NCI-H345 (cell line): ENCODE measurements at places on chromosomes 1 and 21.

DNA sequence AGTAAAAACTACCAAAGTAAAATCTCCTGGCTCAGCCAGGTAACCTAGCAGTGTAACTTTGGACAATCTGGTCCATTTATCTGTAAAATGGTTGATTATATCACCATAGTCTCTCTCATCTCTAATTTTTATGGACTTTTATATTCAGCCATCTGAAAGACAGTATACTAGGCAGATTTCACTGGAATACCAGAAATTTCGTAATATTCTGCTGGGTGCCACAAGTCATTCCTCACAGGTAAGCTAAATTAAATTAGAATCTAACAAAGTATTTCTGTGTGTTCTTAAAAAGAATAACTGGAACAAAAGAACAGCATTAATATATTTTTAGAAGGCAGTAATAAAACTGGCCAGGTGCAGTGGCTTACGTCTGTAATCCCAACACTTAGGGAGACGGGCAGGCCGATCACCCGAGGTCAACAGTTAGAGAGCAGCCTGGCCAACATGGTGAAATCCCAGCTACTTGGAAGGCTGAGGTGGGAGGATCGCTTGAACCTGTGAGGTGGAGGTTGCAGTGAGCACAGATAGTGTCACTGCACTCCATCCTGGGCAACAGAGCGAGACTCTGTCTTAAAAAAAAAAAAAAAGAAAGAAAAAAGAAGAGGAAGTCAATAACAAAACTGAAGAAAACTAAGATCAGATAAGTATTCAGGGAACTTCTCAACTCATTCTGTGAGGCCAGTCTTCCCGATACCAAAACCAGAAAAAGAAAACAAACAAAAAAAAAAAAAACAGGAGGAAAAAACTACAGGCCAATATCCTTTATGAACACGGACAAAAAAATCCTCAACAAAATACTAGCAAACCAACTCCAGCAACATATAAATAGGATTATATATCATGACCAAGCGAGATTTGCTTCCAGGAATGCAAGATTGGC lies 35.9 kb downstream of the PIK3R3 start:
- DNase-seq: no peak

DNA sequence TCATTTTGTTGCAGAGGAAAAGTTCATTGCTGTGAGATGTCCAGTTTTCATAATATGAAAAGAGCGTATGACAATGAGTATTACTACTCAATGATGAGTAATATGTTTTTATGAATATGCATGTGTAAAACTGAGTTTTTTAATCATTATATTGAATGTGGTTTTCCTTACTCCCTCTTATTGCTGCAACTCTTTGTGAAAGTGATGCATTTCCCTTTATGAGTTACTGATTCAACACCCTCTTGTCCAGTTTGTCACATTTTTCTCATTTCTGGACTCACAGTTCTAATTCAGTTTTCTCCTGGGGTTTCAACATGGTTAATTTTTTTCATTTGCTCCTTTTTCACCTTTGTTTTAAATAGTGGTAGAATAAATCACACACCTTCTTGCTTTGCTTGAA lies 35.2 kb upstream of the KCNJ15 start:
- DNase-seq: no peak

- DNase-seq: peak; percentile 77
Observed at GRCh38 chr1:108560874-108561459, 1.1 kb downstream of the EEIG2 start.

DNA sequence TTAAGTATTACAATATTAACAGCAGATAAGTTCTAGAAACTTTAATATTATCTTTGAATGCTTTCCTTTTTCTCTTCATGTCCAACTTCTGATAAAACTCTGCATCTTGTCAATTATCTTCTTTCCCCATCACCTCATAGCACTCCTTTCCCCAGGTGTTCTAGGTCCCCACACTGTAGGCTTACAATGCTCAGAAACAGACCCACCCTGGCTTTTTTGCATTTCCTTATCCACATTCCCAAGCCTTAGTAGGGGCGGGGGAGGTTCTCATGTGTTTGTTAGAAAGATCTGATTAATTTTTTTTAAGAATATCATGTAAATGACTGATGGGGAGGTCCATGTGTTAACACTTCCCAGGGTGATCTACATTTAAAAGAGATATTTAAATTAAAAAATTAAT lies 63.9 kb downstream of the PLPPR4 start:
- no peak for DNase-seq

GRCh38 chr1:25199819-25200620 lies 32.3 kb downstream of the SYF2 start:
- no peak for DNase-seq

GRCh38 chr1:51641096-51641495 lies 24.2 kb downstream of the OSBPL9 start:
- DNase-seq: no peak

GRCh38 chr1:106613068-106613467 lies 443.4 kb upstream of the PRMT6 start:
- no peak for DNase-seq

DNA sequence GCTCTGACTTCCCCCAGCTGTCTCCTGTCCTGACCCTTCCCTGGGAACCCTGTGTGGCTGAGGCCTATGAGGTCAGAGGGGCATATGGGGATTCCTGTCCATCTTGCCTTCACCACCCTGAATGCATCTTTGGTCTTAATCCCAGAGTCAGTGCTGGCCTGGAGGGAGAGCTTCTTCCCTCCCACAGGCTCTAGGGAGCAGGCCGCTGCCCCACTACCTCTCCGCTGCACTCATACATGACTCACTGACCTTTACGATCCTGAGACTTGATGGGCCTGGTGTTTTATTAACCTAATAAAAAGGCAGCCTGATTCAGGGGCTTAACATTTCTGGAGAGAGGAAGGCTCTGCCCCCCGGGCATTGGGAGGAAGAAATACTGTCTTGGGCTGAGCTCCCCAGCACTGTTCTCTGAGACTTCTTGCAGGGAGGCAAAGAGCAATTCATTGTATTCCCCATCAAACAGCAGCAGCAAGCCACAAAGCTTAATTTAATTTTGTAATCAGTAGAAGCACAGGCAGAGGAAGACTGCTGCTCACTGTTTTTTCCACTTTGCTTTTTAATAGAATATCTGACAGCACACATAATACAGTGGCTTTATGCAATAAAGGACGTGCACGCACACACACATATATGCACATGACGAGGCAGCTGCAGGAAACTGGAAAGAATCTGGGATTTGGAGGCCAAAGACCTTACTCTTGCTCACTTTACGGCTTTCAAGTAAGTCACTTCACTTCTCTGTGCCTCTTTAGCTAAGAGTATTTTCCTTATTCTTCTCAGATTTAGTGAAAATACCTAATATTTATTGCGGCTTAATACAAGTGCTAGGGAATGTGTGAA lies 89.2 kb upstream of the GRIK3 start:
- DNase-seq: no peak

GRCh38 chr1:34354367-34354766 lies 177.7 kb downstream of the C1orf94 start:
- no peak for DNase-seq

GRCh38 chr1:118429856-118430255 lies 244.8 kb upstream of the SPAG17 start:
- DNase-seq: no peak

DNA sequence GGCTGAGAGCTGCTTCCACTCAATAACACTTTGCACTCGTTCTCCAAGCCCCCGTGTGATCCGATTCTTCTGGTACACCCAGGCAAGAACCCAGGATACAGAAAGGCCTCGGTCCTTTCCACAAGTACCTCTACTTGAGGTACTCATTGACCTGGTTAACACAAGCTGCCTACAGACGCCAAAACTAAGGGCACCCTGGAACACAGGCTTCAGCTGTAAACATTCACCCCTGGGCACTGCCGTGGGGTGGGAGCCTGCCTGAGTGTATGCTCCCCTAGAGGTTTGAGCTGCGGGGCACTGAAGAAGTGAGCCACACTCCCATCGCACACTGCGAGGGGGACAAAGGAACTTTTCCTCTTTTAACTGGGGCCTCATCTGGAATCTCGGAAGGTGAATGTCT lies 30.5 kb downstream of the LRRC3 start:
- DNase-seq: peak; percentile 65

- DNase-seq: no peak
Observed at GRCh38 chr1:61241973-61242381, 159.6 kb downstream of the NFIA start.

DNA sequence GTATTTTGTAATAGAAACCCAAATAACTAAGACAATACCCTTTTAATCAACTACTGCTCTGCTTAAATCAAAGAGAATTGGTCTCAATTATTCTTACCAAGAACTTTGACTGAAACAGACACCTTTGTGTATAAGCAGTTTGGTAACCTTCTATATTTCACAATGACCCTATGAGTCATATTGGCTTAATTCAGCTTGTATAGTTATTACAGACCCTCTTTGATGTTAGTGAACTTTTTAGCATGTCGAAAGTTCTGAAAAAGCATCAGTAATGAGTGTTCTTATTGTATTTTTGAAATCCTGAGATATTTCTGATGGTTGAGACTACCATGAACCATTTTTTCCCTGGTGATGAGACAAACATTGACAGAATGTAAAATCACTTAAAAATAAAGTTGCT lies 43.3 kb upstream of the RABGAP1L start:
- no peak for DNase-seq

- DNase-seq: peak; percentile 73
Observed at GRCh38 chr1:179016706-179017382, 8.8 kb upstream of the FAM20B start.

DNA sequence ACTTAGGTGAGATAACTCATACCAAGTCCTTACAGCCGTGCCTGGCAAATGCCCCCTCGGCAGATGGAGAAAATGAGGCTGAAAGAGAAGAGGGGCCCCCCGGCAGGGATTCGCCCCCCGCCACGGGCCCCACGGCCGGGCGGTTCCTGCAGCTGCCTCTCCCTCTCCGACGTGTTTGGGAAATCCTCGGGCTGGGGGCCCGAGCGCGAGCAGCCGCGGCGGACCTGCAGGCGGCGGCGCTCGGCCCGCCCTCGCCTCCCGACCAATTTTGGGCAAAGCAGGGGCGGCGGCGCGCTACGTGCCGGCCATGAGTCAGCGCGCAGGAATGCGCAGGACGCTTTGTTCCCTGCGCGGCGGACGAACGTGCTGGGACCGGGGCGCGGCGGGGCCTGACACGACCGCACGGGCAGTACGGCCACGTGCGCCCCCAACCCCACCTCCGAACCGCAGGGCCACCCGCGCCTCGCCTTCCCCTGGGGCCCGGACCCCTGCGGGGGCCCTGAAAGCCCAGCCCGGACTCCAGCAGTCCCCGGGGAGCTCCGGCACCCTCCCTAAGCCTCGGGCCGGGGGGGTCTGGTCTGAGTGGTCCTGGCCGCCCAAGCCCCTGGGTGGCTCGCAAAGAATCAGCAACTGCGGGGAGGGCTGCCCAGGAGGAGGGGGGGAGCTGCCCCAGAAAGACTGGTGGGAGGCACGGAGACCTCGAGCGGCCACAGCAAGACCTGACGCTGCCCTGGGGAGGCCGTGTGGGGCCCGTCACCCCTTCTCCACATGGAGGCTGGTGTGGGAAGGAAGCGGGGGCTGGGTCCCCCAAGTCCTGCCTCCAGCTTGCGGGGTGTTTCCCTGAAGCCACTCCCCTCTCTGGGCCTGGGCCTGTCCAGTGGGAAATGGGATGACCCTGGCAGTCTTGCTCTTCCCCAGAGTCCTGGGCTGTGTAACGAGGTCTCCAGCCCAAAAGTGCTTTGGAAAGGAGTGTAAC lies 11.9 kb upstream of the EDN2 start:
- DNase-seq: no peak

DNA sequence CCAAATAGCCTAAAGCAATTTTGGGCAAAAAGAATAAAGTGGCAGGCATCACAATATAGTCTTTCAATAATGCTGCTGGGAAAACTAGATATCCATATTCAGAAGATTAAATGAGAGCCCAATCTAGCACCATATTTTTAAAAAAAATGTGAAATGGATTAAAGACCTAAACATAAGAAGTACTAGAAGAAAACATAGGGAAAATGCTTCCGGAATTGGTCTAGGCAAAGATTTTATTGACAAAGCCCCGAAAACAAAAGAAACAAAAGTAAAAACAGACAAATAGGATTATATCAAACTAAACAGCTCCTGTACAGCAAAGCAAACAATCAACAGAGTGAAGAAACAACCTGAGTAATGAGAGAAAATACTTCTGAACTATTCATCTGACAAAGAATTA lies 48.6 kb upstream of the KCNK1 start:
- no peak for DNase-seq

- DNase-seq: no peak
Observed at GRCh38 chr21:28761674-28762356, 230.9 kb downstream of the LTN1 start.

DNA sequence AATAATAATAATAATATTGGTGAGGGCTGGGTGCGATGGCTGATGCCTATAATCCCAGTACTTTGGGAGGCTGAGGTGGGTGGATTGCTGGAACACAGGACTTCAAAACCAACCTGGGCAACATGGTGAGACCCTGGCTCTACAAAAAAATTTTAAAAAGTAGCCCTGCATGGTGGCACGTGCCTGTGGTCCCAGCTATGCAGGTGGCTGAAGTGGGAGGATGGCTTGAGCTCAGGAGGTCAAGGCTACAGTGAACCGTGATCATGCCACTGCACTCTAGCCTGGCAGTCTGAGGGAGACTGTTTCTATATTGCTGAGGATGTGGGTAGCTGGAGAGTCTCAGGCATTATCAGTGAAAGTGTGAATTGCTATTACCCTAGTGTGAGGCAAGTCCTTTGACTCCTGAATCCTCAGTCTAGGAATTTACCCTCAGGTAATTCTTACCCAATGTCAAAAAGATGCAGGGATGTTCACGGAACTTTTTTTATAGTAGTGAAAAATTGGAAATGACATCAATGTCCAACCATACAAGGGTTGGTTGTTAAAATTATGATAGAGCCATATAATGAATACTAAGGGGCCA lies 61.8 kb upstream of the RPL11 start:
- no peak for DNase-seq

GRCh38 chr21:17462276-17462981 lies 50.4 kb upstream of the CXADR start:
- DNase-seq: no peak

GRCh38 chr21:34635307-34635706 lies 20.4 kb upstream of the RCAN1 start:
- DNase-seq: no peak

DNA sequence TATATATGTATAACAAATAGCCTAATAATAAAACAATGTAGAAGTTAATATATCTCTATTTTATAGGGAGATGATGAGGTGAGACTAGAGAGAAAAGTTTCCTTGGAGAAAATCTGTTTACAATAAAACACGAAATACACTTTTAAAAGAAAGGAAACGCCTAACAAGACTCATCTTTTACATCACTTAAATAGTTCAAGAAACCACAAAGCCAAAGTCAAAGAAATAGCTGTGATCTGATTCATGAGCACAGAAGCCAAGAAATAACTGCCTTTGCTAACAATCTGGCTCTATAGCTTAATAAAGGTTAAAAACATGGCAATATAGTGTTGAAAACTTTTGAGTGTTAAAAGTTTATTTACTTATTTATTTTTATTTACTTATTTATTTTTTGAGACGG lies 61.5 kb downstream of the TOR3A start:
- no peak for DNase-seq

GRCh38 chr1:201457508-201457960 lies 11.5 kb downstream of the PHLDA3 start:
- no peak for DNase-seq

GRCh38 chr1:9300573-9300972 lies 7.9 kb downstream of the SPSB1 start:
- no peak for DNase-seq
